Cerebellar nuclear complex (tissue), 1 donor: ENCODE measurements at places on chromosomes 1 and 21.

- DNase-seq: no peak
These were observed 10.0 kb upstream of the LRRC8C start for GRCh38 chr1:89622895-89623294.

GRCh38 chr1:239422818-239423217 lies 36.5 kb downstream of the CHRM3 start:
- DNase-seq: no peak

DNA sequence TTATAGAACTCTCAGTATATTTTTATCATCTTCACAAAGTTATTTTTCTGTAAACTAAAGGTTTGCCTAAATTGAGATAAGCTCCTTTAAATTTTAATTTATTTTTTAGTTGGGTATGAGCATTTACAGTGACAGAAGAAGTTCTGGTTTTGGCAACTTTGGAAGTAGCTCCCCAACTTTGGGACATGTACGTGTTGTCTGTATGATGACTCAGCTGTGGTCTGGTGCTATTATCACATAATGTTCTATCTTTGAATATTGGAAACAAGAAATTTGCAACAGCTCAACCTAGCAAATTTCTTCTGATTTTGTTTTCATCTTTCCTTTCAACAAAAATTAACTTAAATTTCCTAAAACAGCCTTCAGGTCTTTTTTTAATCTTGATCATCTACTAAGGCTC lies 46.6 kb upstream of the C1orf105 start:
- DNase-seq: no peak

DNA sequence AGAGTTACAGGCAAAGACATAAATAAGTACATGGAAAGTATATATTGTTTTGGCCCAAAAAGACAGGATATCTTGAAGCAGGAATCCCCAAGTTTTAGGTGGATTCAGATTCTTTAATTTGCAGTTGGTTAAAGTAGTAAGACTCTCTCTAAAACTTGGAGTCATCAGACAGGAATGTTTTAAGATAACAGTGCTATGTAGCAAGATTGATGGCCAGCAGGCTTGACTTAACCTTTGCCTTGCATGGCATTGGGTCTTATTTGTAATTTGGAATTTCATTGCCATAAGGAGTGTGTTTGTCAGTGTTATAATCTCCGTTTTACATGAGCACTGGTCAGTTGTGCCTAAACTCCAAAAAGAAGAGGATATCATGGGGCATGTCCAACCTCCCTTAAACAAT lies 727.6 kb upstream of the CHRM3 start:
- no peak for DNase-seq

DNA sequence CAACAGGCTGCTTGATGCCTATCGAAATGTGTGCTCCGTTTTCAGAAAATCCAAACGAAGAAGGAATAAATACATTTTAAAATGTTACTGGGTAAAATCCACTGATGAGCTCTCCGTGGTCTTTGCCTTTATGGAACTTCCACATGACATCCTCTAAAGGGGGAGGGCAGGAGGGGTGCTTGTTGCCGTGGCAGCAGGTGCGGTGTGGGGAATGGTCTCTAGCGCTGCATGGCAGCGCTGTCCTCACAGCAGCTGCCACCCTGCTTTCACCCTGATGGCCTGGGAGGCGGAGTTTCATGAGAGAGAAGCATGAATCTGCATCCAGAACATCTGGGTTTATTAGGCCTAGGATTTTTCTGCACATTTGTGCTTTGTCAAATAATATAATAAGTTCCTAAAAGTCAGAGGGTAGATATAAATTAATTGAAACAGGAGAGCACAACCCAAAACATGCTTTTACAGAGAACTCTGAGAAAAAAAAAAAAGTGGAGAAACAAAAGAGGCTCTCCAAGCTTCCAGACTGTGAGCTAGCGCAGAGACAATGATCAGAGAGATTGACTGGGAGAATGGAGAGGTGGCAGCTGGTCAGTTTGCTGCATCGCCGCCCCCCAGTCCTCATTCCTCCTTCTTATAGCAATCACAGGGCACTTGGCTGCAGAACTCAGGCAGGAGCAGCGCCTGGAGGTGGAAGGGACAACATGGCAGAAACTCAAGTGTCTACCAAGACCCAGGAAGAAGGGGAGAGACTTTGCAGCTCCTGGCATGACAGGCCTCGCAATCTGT lies 228.6 kb downstream of the DSCAM start:
- DNase-seq: no peak

DNA sequence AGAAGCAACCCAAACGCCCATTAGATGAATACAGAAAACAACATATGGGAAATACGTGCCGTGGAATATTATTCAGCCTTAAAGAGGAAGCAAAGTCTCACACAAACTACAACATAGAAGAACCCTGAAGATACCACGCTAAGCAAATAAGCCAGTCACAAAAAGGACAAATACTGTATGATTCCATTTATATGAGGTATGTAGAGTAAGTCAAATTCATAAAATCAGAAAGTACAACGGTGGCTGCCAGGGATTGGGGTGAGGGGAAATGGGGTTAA lies 54.2 kb downstream of the SIPA1L2 start:
- DNase-seq: no peak

DNA sequence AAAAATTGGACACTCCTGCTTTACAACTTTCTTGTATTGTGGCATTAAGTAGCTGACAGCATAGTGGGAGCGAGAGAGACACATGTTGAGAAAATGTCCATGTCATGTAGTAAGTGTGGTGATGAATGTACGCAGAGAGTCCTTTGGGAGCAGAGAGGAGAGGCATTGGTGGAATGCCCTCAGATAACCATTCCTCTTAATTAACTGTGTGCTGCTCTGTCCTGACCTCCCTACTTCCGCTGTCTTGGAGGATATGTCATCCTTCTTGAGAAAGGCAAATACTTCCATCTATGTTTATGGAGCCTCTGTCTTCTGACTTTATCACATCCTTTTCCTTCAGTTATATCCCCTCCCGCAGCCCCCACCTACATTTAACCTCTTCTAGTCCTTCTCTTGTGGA lies 38.4 kb downstream of the F3 start:
- no peak for DNase-seq

DNA sequence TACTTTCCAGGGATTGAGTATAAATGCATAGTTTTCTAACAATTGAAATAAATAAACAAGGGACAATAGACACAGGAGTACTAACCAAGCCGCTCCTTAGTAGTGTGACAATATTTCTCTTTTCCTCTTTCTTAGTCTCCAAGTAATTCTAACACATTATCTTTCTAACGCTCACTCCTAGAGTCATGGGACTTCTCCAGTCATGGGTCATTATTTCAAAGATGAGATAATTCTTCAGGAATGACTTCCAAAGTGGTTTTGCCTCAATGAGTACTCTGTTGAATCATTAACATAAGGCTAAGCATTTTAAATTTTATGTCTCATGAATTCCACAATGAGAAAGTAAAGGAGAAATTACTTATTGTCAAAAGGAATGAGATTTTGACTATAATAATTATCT lies 605.8 kb upstream of the ADAMTS5 start:
- no peak for DNase-seq

GRCh38 chr1:22917989-22918388 lies 54.7 kb downstream of the LACTBL1 start:
- DNase-seq: no peak

- DNase-seq: no peak
These were observed 99.7 kb downstream of the GLIS1 start for GRCh38 chr1:53639251-53639763.

DNA sequence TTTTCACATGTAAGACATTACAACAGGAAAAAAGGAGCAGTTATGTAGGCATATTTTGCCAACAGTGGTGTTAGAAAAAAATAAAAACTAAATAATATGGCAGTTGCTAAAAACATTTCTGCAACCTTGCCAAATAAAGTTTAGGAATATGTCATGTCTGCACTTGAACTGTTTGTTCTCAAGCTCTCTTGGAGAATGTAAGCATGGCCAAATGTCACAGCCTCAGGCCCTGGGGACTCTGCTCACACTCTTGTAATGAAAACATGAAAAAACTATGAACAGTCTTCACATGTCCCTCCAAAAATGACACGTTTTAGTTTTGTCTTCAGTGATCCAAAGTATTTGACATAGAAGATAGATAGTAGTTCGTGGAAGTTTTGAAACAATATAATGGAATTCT lies 753.3 kb downstream of the LTN1 start:
- DNase-seq: no peak

DNA sequence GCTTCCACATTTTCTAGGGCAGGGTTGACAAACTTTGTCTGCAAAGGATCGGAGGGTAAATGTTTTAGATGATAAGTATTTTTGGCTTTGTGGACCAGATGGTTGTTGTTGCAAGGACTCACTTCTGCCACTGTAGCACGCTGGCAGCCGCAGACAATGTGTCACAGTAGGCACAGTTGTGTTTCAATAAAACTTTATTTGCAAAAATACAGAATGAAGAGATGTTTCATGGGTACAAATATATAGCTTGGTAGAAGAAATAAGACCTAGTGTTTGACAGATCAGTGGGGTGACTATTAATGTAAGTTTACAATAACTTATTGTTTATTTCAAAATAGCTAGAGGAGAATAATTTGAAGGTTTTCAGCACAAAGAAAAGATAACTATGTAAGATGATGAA lies 127.8 kb downstream of the GRIK3 start:
- no peak for DNase-seq

DNA sequence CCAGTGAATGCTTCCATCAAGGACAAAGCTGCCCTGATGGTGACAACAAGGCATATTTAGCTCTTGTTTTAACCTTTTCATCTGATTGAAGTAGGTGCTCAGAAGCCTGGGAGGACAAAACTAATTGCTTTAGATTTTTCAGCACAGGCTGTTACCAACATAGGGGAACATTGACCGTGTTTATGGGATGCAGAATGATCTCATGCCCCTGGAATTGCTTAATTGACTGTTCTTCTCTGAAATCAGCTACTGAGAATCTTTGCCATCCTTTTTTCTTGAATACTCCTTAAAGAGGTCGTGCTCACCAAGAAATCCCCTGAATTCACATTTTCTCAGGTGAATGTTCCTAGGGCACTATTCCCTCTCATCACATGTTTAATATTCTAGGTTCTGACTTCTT lies 95.9 kb upstream of the CCDC190 start:
- no peak for DNase-seq

GRCh38 chr1:156439036-156439776 lies 61.4 kb downstream of the MEF2D start:
- DNase-seq: no peak

DNA sequence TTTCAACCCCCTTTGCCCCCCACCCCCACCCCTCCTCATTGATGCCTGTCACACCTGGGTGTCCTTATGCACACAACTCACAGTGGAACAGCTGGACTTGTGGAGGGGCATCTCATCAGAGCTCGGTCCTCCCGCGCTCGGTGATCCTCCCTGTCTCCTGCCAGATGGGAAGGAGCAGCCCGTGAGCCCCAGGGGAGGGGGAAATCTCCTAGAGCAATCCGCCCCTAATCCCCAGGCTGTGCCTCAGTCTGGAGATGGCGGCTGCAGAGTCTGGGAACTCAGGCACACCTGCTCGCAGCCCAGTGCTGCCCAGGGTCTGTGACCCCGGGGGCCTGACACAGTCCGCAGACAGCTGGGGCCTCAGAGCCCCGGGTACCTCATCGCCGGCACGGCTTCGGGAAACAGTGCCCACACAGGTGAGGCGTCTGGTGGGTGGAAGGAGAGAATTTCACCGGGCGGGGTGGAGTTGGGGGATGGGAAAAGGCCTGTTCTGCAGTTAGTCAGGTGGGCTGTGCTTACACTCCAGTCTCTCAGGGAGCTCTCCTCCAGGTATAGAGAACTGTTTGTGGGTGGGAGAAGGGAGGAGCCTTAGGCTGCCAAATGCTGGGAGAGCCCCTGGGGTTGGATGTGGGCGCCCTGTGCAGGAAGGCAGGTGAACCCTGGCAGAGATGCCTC lies 29.3 kb downstream of the TMCC2 start:
- DNase-seq: no peak

DNA sequence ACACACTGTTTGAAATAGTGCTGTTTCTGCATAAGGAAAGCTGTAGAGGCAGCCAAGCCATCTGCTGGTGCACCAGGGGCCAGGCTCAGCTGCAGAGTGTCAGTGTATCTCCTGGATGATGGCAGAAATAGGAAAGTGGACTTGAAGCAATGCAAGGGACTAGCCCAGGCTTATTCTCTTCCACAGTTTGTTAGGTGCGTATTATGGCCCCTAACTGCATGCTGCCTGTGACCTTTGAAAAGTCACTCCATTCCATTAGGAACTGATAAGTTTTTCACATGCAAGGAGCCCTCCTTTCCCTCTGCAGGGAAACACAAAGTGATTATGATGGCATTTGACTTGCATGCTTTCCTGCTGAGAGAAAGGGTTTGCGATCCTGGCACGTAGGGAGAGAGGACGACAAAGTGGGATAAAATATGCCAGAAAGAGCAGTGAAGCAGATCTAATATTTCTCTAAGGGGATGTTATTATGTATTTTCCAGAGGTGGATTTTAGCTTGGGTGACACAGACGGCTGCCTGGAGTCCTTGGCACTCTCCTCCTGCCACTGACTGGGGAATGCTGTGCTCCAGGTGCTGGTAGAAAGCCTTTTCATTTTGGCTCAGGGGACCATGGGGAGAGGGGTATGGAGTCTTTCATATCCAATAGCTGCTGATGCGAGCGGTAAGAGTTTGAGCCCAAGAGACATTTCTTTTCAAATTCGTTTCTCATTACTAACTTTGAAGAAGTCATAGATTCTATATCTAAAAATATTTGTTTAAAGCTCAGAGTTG lies 402.1 kb upstream of the B3GALT2 start:
- DNase-seq: no peak
